Type B pancreatic cell (in vitro differentiated cells): ENCODE measurements at places on chromosomes 7 and 10.
A peak's percentile ranks its signal among the peaks of the same experiment; 100 is the strongest.

GRCh38 chr7:50092579-50093491, at the start of gene ZPBP:
TSS of gene ZPBP (minus strand) at chr7:50093246. CDS start at chr7:50093194, 52 bp downstream.
- DNase-seq: no peak

GRCh38 chr10:129799942-129800341, 164.1 kb downstream of the EBF3 start:
- no peak for DNase-seq

- DNase-seq: no peak
Measured at GRCh38 chr10:4074545-4075407, 289.8 kb upstream of the KLF6 start.

DNA sequence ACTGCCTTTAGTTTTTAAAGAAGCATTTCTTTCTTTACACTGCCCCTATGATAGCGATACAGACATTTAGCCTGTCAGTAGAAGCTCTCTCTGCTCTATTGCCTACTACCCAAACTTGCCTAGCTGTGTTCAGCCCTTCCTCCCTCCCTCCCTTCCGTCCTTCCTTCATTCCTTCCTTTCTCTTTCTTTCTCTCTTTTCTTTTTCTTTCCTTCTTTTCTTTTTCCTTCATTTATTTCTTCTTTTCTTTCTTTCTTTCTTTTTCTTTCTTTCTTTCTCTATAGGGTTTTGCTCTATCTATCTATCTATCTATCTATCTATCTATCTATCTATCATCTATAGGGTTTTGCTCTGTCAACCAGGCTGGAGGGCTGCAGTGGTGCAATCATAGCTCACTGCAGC, 7.1 kb upstream of the ZNF212 start:
- no peak for DNase-seq

GRCh38 chr7:134710854-134711624, 64.4 kb downstream of the BPGM start:
- DNase-seq: no peak

DNA sequence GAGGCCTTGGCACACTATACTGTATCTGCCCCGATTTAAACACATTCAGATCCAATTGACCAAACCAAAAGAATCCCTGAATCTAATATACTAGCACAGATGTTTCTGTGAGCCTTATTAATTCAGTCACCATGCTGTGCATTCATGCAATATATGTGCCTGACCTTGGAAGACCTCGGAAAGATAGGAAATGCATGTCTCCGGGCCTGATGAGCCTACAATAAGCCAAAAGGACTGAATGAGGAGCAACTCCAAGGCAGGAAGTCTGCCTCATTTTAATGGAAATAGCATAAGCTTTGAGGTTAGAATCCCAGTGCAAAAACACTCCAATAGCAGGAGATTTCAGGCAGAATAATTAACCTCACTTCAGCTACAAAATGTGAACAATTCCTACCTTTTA, 316.7 kb downstream of the LRRTM3 start:
- DNase-seq: no peak

- no peak for DNase-seq
Measured at GRCh38 chr10:19788075-19788686, 28.1 kb upstream of the PLXDC2 start.

GRCh38 chr7:2798669-2799068, 45.4 kb downstream of the GNA12 start:
- DNase-seq: no peak

GRCh38 chr7:128938544-128939074, 882 bp downstream of the IRF5 start:
- DNase-seq: no peak

DNA sequence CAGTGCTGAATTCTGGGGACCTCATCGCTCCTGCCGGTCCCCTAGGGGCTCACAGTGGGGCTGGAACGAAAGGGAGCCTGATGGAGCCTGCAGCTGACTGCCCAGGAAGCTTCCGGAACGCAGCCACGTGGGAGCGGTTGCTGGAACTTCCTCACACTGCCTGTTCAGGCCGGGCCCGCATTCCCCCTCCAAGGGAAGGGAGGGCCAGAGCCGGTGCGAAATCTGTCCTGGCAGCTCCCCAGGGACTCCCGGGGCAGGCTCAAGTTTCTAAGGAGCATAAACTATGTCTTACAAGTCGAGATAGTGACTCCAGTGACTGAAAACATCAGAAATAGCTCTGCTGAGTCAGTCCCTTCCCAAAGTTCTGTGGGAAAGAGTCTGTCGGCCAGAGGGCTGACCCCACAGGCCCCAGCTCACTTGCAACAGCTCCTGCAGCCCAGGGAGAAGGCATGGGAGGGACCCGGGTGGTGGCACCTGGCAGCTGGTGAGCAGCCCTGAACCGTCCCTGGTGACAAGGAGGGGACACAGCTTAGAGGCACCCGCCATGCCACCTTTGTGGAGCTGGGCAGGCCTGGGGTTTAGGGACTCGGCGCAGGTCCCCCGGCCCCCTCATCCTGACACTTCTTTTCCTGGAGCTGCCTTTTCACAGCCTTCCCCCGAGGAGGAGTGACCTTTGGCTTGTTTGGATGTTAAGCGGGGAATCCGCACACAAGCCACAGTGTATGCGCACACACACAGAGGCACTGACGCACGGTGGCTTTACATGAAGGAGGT, 47.6 kb downstream of the PDGFA start:
- DNase-seq: no peak

- DNase-seq: no peak
Measured at GRCh38 chr7:135160098-135160857, 10.2 kb downstream of the CYREN start.

- DNase-seq: no peak
Measured at GRCh38 chr7:72058579-72058978, 353.6 kb downstream of the CALN1 start.

- DNase-seq: no peak
Measured at GRCh38 chr10:73911553-73912004, 647 bp downstream of the PLAU start.

GRCh38 chr7:134856091-134856490, 76.7 kb downstream of the CALD1 start:
- DNase-seq: no peak

- DNase-seq: no peak
Measured at GRCh38 chr7:1857487-1858421, 187.7 kb downstream of the ELFN1 start.

DNA sequence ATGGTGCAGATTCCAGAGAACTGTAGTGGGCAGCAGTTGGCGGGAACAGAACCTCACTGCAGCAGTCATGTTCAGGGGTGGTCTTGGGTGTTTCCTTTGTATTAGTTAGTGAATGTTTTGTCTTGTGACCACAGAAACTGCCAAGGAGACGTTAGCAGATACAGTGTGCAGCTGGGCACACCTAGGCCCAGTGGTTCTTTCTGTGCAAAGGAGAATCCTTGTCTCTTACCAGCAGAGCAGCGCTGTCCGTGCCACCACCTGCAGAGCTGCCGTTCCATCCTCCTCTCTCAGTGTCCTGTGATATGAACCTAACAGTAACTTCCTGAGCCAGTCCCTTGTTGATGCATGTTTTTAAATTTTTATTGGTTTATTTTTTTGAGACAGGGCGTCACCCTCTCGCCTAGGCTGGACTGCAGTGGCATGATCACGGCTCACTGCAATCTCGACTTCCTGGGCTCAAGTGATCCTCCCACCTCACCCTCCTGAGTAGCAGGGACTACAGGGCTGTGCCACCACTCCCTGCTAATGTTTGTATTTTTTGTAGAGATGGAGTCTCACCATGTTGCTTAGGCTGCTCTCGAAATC, 60.6 kb downstream of the WDR37 start:
- DNase-seq: no peak

DNA sequence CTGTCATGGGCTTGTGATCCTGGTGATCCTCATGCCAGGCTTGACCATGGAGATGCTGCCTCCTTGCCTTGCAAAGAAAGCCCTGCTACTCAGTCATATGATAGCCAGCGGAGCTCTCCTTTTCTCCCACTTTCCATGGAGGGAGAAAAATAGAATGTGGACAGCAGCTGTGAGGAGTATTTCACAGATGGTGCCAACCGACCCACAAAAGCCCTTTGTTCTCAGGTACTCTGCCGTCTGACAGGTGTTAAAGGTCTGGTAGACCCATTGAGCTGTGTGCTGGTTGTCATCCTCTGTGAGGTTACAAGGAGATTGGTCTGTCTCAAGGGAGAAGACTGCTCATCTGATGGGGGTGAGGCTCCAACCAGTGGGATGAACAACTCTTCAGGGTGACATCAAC, 29.5 kb upstream of the COBL start:
- DNase-seq: no peak

- DNase-seq: no peak
Measured at GRCh38 chr7:51602376-51602775, 285.8 kb upstream of the COBL start.

DNA sequence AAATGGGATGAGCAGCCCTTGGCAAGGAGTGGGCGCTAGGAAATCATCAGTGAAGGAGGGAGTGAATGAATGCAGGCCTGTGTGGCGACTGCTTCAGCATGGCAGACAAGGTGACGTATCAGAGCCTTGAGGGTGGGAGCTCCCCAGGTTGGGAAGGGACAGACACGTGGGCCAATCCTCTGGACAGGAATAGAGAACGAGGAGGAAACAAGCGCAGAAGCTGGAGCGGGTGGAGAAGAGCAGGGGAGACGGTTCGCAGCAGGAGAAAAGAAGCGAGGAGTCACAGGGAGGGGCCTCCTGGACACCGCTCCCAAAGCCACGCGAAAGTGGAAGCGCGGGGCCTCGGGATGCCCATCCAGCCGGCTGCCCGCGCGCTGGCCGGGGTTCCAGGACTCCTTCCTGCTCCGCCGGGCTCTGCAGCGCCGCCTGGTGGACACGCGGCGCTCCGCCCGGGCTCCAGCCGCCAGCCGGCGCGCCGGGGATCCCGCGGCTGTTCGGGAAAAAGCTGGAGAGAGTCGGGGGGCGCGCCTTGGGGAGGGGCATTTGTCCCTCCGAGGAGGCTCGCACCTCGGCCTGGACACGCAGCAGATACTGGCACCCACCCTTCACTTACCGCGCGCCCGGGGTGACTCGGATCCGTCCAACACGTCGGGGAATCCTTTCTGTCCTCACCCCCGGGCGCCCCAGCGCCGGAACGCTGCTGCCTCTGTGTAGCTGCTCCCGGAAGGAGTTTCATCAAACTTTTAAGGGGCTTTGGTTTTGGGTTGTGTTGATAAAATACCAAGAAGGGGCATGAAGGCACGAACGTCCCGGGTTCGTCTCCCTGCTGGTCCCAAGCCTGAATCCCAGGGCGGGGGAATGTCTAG, 6.3 kb downstream of the ZNF503 start:
- DNase-seq: peak; percentile 88

DNA sequence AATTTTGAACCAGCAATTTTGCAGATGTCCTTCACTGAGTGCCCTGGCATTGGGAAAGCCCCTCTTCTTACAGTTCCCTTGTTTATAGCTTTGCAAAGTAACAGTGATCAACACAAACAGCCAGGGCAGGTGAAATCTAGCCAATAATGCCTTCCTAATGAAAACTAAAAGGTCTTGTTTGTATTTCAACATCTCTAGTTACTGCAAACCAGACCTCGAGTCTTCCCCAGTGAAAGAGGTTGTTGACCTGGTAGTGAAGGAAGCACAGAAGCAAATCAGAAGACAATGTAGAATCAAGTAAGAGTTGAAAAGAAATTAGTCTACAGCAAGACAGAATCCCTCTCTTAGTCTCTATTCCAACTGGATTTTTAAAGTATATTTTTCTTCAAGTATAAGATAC, 231.2 kb downstream of the SNX13 start:
- DNase-seq: no peak

- no peak for DNase-seq
Measured at GRCh38 chr10:26700884-26701630, 3.6 kb downstream of the PDSS1 start.

GRCh38 chr10:116132780-116133399, 140.1 kb downstream of the GFRA1 start:
- no peak for DNase-seq

GRCh38 chr10:132516771-132517725, 20.5 kb upstream of the INPP5A start:
- no peak for DNase-seq

- DNase-seq: no peak
Measured at GRCh38 chr7:45884136-45884535, 4.2 kb upstream of the IGFBP1 start.

DNA sequence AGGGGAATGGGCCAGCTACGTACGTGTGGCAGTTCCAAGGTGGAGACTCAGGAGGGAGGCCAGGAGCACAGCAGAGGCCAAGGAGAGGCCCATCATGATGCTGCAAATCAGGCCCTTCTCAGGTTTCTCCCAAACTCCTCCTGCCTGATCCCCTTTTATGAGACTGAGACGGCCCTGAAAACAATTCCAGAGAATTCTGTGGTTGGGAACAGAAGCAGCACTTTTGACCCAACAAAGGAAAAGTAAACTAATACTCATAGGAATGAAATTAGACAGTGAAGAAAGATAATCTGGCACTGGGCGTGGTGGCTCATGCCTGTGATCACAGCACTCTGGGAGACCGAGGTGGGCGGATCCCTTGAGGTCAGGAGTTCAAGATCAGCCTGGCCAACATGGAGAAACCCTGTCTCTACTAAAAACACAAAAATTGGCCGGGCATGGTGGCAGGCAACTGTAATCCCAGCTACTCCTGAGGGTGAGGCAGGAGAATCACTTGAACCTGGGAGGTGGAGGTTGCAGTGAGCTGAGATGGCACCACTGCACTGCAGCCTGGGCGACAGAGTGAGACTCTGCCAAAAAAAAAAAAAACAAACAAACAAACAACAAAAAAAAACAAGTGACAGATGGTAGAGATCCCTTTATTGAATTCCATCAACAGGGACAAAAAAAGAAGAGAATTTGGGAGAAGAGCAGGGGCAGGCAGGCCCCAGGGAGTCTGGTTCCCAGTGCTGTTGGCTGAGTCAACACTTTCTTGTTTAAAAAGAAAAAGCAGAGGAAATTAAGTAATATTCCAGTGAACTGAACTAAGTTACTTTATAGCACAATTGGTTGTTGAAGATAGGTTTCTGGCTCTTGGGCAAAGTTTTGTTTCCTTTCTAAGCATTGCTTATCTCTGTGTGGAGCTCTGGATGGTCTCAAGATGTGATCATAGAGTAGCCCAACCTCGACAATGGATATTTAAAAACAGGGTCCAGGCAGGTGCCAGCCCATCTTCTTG, at the start of gene CCL26:
CCL26 (minus strand) TSS at position 131 of the 997 bp plus-strand sequence; CDS start at position 96, 35 bp downstream.
- DNase-seq: no peak

DNA sequence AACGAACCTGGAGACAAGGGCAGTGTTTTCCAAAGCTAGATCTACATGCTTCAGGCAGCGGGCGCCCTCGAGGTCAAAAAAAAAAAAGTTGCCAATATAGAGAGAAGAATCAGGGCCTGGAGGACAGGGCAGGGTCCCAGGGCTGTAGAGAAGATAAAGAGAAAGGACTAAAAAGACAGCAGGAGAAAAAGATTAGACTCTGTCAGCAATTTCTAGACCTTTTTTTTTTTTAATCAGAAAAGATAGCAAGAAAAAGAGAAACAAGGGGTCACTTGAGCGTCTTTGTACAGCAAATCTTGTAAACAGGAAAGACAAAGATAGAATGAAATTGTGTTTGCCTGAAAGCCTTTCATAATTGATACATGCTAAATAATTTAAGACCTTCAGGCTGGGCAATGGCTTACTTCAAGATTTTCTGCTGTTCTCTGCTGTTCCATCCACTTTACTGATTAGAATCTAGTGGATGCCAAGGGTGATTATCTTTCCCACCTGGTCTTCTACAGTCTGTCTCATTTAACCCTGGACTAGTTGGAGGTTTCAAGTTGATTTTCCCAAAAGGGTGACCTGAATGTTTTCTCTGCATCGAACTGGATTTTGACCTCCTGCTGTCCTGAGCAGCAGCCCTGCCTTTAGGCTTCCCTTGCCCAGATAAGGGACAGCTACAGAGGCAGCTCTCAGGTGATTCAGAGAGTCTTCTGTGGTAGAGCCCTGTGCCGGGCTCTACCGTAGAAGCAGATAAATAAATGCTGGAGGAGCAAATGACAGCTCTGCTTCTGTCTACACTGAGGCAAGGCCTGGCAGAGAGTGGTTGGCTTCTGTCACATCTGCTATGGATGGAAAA, 5.1 kb downstream of the LMOD2 start:
- DNase-seq: no peak

GRCh38 chr10:91741356-91741755, 56.9 kb upstream of the TNKS2 start:
- no peak for DNase-seq
